Spleen (tissue), 13 donors: ENCODE measurements at places on chromosomes 6 and 20. TPM values are rescaled to one million over a fixed set of nuclear protein-coding genes. Genes with fewer than 3 reads are reported as not detected.
A peak's percentile ranks its signal among the peaks of the same experiment; 100 is the strongest.

Gene MAP7
- total RNA-seq = 1.3 TPM

DNA sequence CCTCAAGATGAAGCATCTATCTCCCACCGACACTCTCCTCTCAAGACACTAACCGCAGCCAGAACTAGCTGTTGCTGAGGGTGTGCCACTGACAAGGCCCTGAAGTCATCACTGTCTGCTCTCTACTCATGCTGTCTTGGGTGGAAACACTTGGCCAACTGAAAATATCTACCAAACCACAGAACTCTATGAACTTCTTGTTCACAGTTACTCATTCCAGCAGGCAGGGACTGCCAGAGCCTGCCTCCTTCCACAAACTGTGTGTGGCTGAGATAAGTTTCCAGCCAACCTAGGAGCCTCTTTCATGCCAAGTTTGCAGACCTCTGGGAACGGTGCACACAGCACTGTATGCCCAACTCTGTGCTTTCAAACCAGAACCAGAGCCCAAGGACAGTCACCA is 45.5 kb upstream of the NXT1 start:
- H3K27me3 ChIP-seq = no peaks in the 10 kb centered on the region
- no peaks in the 10 kb centered on the region for H3K36me3 ChIP-seq
- H3K4me1 ChIP-seq = no peaks in the 10 kb centered on the region
- H3K27ac ChIP-seq = no peak overlapping the region

Gene FAM83C
- total RNA-seq = not detected

Gene CDH26
- total RNA-seq = 3.1 TPM

Gene DNAH8
- total RNA-seq = 4.8 TPM

- H3K4me1 ChIP-seq = peaks cover 19% of the 10 kb centered on the region
- no peaks in the 10 kb centered on the region for H3K27me3 ChIP-seq
- DNase-seq = no peak
These were observed 2.1 kb downstream of the MAPK13 start for GRCh38 chr6:36132246-36132895.

Gene PKIB
- total RNA-seq = 1.7 TPM

GRCh38 chr6:106381881-106382280 is 21.4 kb downstream of the CRYBG1 start:
- no peak overlapping the region for H3K4me3 ChIP-seq
- peaks cover 3% of the 10 kb centered on the region for H3K4me1 ChIP-seq
- H3K27me3 ChIP-seq = no peaks in the 10 kb centered on the region
- H3K27ac ChIP-seq = no peak overlapping the region

Gene WFDC12
- total RNA-seq = not detected

DNA sequence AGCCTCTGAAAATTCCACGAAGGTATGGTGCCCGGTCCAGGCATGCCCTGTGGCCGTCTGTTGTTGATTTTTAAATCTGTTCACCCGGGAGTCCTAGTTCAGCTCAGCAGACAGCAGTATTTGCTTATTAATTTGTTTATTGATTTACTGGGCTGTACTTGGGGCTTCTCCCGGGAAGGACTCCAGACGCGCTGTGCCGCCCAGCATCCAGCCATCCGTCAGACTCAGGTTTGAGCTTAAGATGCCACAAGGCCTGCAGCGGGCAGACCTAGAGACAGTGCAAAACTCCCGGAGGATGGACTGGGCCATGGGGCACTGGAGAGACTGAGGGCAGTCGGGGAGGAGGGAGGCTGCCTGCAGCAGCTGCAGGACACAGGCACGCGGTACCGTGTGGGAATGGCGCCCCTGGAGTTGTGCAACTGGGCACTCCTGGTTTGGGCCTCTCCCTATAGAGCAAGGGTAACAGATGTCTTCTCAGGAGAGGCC is 17.3 kb upstream of the CCDC167 start:
- H3K27ac ChIP-seq = peak overlapping the region; percentile 79
- peak overlapping the region; percentile 24 for H3K4me3 ChIP-seq
- no peaks in the 10 kb centered on the region for H3K36me3 ChIP-seq
- H3K4me1 ChIP-seq = peaks cover 44% of the 10 kb centered on the region

GRCh38 chr20:24771542-24772061 is 177.5 kb upstream of the CST7 start:
- DNase-seq = peak; percentile 69
- H3K4me3 ChIP-seq = no peak overlapping the region
- no peaks in the 10 kb centered on the region for H3K36me3 ChIP-seq
- no peaks in the 10 kb centered on the region for H3K27me3 ChIP-seq

Gene GNMT
- total RNA-seq = 0.68 TPM

- peaks cover 19% of the 10 kb centered on the region for H3K4me1 ChIP-seq
- H3K27ac ChIP-seq = no peak overlapping the region
- peaks cover 10% of the 10 kb centered on the region for H3K27me3 ChIP-seq
- no peaks in the 10 kb centered on the region for H3K36me3 ChIP-seq
These were observed 12.6 kb downstream of the LRP11 start for GRCh38 chr6:149851461-149852110.

DNA sequence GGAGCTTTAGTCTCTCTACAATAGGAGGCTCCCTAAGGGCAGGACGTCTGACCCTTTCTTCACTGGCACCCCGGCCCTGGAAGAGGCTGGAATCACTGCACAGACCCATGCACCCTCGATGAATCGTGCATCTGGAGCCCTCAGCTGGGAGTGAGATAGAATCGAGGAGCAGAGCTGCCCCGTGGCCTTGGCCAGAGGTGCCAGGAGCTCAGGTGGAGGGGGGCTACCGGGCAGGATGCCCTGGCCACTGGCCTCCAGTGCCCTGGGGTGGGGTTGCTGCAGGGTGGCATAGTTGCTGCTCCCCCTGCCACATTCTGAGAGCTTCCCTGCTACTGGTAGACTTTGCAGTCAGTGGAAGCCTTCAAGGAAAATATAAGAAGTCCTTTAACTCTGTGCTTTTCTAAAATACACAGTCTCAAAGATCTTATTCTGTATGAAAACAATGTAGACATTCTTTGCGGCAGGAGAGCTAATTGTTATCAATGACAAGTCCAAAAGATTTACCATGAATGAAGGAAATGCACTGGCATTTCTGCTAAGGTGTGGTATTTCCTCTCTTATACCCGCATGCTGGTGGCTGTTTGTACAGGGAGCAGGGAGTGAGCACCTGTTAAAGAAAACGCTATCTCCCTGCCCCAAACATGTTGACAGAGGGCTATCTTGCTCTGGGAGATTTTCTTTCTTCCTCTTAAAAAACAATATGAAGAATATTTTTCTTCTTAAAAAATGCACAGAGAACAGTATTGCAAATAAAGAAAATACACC is 122.8 kb downstream of the C6orf118 start:
- no peaks in the 10 kb centered on the region for H3K27me3 ChIP-seq
- H3K4me3 ChIP-seq = no peak overlapping the region
- no peaks in the 10 kb centered on the region for H3K36me3 ChIP-seq
- H3K4me1 ChIP-seq = no peaks in the 10 kb centered on the region
- H3K27ac ChIP-seq = no peak overlapping the region

- peak overlapping the region; percentile 53 for H3K27ac ChIP-seq
- peak; percentile 74 for DNase-seq
- no peak overlapping the region for H3K4me3 ChIP-seq
- H3K4me1 ChIP-seq = no peaks in the 10 kb centered on the region
- H3K36me3 ChIP-seq = no peaks in the 10 kb centered on the region
- no peaks in the 10 kb centered on the region for H3K27me3 ChIP-seq
These were observed 6.3 kb upstream of the PARD6B start for GRCh38 chr20:50724851-50725723.

DNA sequence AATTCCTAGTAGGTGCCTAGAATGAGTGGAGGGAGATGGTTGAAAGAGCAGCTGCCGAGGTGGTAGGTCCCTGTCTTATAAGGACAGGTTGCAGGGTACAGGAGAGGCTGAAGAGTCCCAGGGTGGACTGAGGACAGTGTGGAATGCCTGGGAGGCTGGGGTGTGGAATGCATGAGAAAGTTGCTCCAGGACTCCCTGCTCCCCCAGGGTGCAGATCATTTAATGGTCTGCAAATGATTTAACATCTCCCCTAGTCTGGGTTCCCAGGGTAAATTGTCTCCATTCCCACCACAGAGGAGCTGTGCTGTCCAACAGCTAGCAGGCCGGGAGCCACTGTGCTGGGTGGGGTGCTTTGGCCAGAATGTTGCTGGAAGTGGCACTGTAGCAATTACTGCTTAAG is 76.0 kb downstream of the CD83 start:
- no peak overlapping the region for H3K4me3 ChIP-seq
- H3K4me1 ChIP-seq = no peaks in the 10 kb centered on the region
- DNase-seq = no peak
- H3K27ac ChIP-seq = no peak overlapping the region
- no peaks in the 10 kb centered on the region for H3K36me3 ChIP-seq

DNA sequence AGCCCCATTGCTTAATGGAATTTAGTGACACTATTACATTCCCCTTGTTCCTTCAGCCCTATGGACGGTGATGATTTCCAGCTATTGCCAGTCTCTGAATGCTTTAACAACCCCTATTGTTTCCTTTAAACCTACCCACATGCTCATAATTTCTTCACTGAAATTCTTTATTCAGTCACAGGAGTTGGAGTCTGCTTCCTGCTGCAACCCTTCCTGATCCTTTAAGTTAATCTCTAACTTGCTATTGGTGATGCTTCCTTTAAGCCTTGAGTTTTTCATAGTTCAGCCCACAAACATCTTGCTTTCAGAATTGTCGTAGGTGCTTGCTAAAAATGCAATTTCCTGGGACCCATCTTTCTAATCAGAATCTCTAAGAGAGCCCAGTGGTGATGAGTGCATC is 66.3 kb upstream of the TNFAIP3 start:
- DNase-seq = no peak
- H3K36me3 ChIP-seq = no peaks in the 10 kb centered on the region
- H3K27ac ChIP-seq = no peak overlapping the region
- no peaks in the 10 kb centered on the region for H3K27me3 ChIP-seq

DNA sequence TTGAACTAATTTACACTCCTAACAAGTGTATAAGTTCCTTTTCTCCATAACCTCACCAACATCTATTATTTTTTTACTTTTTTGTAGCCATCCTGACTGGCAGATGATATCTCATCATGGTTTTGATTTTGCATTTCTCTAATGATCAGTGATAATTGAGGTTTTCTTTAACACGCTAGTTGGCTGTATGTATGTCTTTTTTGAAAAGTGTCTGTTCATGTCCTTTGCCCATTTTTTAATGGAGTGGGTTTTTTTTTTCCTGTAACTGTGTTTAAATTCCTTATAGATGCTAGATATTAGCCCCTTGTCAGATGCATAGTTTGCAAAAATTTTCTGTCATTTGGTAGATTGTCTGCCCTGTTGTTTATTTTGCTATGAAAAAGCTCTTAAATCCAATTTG is 39.6 kb upstream of the TRIM39 start:
- no peak overlapping the region for H3K27ac ChIP-seq
- H3K4me3 ChIP-seq = no peak overlapping the region
- no peak for DNase-seq

Gene C2
- total RNA-seq = 74.7 TPM

DNA sequence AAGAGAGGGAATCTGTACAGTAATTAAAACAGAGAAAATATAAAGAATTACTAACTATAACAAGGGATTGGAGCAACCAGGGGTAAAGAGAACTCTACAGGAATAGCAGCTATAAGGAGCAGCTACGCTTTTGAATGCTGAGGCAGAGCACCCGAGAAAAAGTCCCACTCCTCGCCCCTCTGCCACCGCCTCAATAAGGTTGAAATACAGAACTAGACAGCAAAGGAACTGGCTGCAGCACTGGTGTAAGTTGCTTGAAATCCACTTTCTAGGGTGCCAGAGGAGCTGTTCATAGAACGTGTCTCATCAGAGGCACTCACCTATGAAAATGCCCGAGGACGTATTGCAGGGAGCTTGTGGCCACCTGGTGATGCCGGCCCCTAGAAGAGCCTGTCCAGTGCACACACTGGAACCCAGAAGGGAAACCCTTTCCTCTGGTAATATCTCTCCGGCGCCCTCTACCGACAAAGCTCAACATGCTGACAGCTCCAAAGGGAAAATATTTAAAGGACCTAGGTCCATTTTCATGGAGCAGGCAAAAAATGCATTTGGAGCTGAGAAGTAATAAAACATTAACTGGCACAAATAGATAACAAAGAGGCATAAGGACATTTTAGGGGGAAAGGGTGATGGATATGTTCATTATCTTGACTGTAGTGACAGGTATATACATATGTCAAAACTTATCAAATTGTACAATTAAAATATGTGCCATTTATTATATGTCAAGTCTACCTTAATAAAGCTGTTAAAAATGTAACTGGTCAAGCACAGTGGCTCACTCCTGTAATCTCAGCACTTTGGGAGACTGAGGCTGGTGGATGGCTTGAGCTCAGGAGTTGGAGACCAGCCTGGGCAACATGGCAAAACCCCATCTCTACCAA is 137.4 kb upstream of the HDAC2 start:
- no peaks in the 10 kb centered on the region for H3K4me1 ChIP-seq
- no peak overlapping the region for H3K27ac ChIP-seq
- H3K4me3 ChIP-seq = no peak overlapping the region

- no peaks in the 10 kb centered on the region for H3K4me1 ChIP-seq
- peak; percentile 56 for DNase-seq
- H3K27me3 ChIP-seq = no peaks in the 10 kb centered on the region
- H3K4me3 ChIP-seq = no peak overlapping the region
These were observed 19.3 kb downstream of the CST7 start for GRCh38 chr20:24968278-24968800.

Gene PI3
- not detected for total RNA-seq

Gene LY6G6C
- not detected for total RNA-seq

Gene MYMX
- 0.34 TPM for total RNA-seq

DNA sequence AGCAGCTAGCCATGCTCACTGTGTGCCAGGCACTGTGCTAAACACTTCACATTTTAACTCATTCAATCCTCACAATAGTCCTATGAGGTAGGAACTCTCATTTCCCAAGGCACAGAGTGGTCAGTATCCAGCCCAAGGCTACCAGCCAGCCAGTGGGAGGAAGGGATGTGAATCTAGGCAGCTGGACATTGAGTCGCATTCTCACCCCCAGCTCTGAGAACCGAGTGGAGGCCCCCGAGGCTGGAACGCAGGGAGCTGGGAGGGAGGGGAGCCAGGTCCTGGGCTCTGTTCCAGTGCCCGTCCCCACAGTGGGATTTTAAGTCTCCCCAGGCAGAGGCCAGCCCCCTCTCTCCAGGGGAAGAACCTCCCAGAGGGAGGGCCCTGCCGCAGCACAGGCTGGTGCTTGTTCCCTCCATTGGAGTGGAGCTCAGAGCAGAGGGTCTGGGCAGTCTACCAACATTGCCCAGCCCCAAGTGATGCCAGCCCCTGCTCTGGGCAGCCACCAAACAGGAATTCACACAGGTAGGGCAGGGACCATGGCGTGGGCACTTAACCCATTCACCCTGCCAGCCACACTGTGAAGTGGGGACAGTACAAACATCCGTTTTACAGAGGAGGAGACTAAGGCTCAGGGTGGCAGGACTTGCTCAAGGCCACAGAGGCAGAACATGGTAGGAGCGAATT is 131.3 kb downstream of the CEBPB start:
- no peaks in the 10 kb centered on the region for H3K27me3 ChIP-seq
- peak; percentile 62 for DNase-seq
- H3K36me3 ChIP-seq = no peaks in the 10 kb centered on the region
- H3K4me3 ChIP-seq = no peak overlapping the region
- H3K27ac ChIP-seq = peak overlapping the region; percentile 78

DNA sequence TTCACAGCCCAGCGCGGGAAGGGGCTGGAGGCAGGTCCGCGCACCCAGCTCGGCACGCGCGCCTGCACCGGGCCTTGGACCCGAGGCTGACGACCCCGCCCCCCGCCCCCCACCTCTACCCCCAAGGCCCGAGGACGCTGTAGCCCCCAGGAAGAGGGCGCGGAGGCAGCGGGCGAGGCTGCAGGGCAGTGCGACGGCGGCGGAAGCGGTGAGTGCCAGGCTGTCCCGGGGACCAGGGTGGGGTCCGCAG is 1.2 kb downstream of the LIME1 start:
- peak overlapping the region; percentile 75 for H3K27ac ChIP-seq
- peak overlapping the region; percentile 60 for H3K4me3 ChIP-seq
- peaks cover 73% of the 10 kb centered on the region for H3K4me1 ChIP-seq
